ENCODE measurements at places on chromosomes 13 and 19.

DNA sequence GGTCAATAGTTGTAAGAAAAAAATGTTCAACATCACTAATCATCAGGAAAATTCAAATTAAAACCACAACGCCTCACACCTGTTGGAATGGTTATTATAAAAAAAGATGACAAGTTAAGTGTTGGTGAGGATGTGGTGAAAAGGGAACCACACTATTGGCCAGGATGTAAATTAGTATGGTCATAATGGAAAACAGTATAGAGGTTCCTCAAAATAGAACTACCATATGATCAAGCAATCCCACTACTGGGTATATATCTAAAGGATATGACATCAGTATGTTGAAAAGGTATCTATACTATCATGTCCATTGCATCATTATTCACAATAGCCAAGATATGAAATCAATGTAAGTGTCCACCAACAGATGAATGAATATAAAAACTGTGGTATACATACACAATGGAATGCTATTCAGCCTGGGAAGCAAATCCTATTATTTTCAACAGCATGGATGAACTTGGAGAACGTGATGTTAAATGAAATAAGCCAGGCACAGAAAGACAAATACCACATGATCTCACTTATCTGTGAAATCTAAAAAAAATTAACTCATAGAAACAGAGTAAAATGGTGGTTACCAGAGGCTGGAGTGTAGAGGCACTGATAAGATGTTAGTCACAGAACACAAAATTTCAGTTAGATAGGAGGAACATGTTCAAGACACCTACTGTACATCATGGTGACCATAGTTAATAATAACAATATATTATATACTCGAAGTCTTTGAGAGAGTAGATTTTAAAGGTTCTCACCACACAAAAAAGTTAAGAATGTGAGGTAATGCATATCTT, 56.6 kb downstream of the TBC1D4 start:
- DNase-seq = no peak

- no peak for DNase-seq
These were observed 33.1 kb downstream of the LNX2 start for GRCh38 chr13:27587095-27587746.

- no peak for DNase-seq
These were observed 20.2 kb downstream of the POLR1D start for GRCh38 chr13:27641711-27642502.

DNA sequence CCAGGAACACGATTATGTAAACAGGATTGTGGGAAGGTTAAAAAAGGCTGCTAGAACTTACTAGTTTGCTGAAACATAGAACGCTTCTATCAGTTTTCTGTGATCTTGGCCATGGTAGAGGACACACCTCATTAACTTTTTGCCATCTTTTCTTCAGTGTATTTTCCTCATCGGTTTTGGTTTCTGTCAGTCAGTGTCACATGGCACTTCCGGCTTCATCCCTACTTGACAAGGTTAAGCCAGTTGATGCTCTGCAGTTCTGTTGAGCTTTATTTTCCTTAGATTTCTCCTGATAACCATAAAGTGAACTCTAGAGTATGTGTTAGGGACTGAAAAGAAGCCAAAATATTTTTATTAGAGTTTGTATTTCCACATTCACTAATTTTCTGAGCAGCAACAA, 147.5 kb downstream of the NDFIP2 start:
- peak; percentile 55 for DNase-seq

- no peak for DNase-seq
These were observed 11.1 kb downstream of the SLC44A2 start for GRCh38 chr19:10636304-10636972.

DNA sequence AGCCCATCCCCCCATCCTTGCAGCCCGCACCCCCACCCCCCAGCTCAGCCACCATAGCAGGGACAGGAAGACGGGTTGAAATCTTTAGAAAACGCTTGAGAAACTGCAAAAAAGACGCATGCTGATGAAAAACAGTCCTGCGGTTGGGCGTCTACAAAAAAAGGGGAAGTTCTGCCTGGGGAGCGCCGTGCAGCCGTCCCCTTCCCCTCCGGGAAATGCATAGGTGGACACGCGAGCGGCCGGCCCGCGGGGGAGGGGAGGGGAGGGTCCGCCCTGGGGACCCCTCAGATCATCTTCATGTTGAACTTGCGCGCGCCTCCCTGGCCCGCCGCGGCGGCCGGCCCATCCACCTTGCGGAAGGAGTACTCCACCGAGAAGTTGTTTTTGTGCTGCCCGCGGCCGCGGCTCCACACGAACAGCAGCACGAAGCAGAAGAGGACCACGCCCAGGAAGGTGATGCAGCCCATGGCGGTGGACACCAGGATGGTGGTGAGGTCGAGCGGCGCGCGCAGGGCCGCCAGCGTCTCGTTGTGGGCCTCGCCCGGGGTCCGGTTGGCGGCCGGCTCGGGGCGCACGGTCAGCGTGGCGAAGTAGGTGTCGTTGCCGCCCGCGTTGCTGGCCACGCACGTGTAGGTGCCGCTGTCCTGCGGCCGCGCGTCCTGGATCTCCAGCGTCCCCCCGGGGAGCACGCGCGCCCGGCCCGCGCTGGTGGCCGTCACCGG, 7.9 kb upstream of the PEAK3 start:
- DNase-seq = no peak

- DNase-seq = no peak
These were observed 59.8 kb downstream of the URI1 start for GRCh38 chr19:30001791-30002190.

- peak; percentile 82 for DNase-seq
These were observed 4.7 kb upstream of the MYBPC2 start for GRCh38 chr19:50427997-50428425.

- no peak for DNase-seq
These were observed 78.6 kb downstream of the ABCC4 start for GRCh38 chr13:95222733-95223018.

- DNase-seq = no peak
These were observed 14.4 kb upstream of the FBN3 start for GRCh38 chr19:8163759-8164158.

DNA sequence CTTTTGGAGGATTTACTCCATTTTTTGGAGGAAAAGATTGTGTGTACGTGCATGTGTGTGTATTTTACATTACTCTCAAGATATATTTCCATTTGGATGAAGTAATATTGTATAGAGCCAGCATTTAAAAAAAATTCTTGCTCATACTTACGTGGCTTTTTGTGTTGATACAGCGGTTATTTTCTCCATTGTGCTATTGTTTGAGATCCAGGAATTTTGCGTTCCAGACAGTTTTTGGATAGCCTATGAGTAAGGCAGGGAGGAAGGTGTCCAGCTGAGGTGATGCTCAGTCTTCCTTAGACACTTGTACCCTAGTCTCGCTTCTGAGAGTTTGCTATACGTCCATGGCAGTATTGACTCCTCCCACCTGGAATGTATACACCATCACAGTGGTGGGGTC, 92.2 kb upstream of the ARHGEF7 start:
- no peak for DNase-seq

GRCh38 chr13:50408068-50408467, 392.8 kb downstream of the KCNRG start:
- no peak for DNase-seq

DNA sequence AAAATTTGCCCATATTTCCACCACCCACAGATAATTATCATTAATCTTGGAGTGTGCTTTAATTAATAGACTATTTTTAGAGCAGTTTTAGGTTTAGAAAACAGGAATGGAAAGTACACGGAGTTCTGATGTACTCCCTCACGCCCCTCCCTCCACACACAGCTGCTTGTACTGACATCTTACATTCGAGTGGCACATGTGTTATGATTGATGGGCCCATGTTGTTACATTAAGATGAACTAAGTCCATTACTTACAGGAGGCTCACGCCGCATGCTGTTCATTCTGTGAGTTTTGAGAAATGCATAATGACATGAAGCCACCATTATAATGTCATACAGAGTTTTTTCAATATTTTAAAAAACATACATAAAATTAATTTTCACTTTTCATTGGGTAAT, 1.2 kb upstream of the SPATA13 start:
- DNase-seq = no peak

GRCh38 chr13:64930636-64931035, 2299.5 kb downstream of the PCDH9 start:
- no peak for DNase-seq

GRCh38 chr19:51091895-51092873, 9.5 kb upstream of the KLK14 start:
- DNase-seq = no peak

- no peak for DNase-seq
These were observed 1.5 kb downstream of the SIN3B start for GRCh38 chr19:16830679-16831078.

DNA sequence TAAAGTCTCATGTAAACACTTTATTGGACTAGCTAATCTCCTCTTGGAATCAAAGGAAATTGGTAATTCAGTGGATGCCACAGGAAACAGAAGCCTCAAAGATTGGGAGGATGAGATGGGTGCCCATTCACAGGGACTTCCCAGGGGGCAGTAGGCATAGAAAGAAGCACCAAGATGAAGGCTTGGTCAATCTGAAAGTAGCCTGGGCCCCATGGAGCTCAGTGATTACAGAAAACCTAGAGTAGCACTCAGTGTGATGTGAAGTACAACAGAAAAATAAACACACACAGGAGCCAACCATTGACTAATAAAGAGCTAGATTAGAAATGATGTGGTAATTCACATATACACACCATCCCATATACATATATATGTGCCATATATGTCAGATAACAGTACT, 560.6 kb downstream of the TBC1D4 start:
- DNase-seq = no peak

- DNase-seq = peak; percentile 46
These were observed 342.4 kb downstream of the KCNRG start for GRCh38 chr13:50357586-50358118.
